ENCODE measurements at places on chromosomes 16 and 17.
A peak's percentile ranks its signal among the peaks of the same experiment; 100 is the strongest.

DNA sequence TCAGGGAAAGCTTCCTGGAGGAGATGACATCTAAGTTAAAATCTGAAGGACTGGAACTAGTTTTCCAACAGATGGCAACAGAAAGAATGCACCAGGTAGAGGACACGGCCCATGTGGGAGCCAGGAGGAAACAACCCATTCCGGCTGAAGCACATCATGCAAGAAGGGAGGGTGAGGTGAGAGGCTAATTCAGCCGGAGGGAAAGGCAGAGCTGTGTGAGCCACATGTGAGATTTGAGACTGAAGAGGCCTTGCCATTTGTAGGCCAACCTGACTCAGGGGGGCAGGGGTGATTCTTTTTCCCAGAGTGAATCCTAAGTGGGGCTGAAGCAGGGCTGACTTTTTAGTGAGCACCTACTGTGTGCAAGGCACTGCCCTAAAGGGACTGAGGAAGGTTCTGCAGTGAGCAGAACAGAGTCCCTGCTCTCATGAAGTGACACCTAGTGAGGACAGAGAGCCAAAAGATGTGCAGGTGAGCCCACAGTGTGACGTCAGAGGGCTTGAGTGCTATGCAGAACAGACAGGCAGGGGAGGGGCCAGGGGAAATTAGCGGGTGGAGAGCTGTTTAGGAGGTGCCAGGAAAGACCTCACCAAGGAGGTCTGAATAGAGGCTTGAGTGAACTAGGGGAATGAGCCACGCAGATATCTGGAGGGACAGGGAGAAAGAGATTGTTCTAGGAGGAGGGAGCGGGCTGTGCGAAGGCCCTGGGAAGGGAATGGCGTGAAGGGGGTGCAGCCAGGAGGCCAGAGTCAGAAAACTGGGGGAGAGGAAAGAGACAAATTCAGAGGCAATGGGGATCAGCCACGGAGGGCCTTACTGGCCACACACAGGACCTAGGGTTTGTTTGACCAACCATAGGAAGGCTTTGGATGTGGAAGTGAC, 19.8 kb upstream of the IL21R start:
- no peak for DNase-seq

- no peak for DNase-seq
Measured at GRCh38 chr16:84660973-84661372, 12.7 kb downstream of the KLHL36 start.

DNA sequence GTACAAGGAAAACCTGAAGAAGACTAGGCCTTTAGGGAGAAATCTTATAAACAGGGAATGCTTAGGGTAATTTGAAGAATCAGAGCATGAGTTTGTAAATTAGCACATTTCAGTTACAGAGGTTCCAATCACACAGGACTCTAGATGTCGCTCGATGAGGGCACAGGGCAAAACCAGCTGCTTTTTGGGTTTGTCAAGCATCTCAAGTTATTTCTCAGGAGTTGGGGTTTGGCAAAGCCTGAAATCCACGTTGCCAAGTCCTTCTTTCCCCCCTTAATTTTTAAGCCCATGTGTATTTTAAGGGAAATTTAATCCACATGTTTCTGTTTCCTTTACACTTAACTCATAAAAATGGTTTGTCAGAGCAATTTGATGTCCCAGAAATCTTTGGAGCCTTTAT, 146.9 kb downstream of the ANKFN1 start:
- no peak for DNase-seq

GRCh38 chr16:80440667-80441066, 100.1 kb upstream of the DYNLRB2 start:
- DNase-seq, result no peak

DNA sequence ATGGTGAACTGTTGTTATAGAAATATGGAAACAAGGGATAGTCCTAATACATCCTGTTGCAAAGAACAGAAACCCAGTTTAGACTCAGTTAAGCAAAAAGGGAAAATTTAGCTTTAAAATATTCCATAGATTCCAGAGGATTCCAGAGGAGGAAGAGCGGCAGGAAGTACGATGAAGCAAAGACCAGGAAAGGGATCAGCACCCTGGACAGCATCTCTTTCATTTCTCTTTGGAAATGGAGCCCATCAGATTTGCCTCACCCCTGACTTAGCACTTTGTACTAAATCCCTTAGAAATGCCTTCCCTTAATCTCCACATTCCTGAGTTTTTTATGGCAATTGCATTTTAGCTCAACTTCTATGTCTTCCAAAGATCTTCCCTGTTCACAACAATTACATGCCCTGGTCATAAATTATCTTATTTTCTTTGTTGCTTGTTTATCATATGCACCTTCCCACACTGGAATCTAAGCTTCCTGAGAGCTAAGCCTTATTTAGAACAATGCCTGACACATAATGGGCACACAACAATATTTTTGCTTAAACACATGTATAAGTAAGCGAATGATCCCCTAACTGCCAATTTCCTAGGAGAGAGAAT, 150.0 kb upstream of the RBFOX1 start:
- no peak for DNase-seq

DNA sequence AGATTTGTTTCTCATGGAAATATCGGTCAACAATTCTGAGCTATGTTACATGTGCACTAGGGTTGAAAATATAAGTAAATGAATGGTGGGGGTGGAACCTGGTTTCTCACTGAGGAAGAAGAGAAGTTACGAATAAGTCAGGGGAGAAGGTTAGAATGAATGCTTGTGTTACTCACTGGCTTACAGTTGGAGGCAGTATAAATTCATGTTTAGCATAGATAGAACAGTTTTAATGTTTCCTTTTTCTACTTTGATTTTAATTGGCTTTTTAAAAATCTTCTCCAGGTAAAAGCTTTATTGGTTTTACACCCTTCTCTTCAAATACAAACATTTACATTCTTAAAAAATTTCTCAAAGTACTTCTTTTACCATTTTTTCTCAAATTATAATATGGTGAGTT, 1113.7 kb downstream of the CDH11 start:
- no peak for DNase-seq

GRCh38 chr16:65975049-65975708, 391.3 kb upstream of the CDH5 start:
- peak; percentile 66 for DNase-seq

- no peak for DNase-seq
Measured at GRCh38 chr17:44293509-44294226, 14.7 kb upstream of the RUNDC3A start.

DNA sequence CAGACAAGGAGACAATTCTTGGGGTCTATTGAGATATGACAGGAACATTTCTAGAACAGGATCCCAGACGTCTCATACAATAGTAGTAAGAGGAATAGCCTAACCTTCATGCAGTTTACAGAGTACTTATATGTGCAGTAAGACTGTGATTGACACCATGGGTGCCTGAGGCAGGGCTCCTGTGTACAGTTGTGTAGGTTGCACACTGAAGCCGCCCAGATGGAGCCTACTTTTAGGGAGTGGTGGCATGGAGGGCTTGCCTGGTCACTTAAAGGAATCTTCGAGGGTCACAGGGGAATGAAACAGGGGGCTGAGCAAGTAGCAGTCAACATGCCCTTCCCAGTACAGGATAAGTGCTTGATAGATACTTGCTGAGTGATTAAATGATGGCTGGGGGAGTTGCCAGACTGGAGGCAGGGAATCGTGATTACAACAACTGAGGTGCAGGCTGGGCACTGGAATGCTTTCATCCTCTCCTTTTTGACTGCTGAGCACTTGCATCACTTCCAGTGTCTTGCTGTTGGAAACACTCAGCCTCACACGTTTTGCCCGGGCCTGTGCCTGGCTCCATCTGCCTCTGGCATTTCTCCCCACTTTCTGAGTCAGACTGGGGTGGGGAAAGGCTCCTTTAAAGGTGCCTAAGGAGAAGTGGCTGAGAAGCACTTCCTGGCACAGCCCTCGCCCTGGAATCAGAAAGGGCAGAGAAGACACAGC, 71.0 kb downstream of the COPRS start:
- no peak for DNase-seq

- DNase-seq, result no peak
Measured at GRCh38 chr16:21722771-21723455, 59.1 kb downstream of the OTOA start.

GRCh38 chr16:24524855-24525677, 14.3 kb upstream of the RBBP6 start:
- peak; percentile 33 for DNase-seq

DNA sequence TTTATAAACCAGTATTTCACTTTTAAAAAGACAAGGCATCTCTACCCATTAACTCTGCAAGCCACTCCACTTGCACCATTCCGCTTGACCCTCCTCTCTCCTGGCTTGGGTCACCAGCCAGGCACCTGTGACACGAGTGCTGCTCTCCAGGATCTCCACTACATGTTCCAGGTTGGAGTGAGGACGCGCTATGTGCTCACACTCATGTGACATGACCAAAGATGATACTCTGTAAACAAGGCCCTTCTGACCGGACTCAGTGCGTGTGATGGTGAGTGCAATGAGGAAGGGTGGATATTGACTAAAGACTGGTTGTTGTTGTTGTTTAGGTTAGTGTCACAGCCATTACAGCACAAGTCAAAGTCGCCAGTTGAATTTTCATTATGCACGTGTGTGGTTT, 192.7 kb downstream of the MRTFB start:
- DNase-seq, result no peak

DNA sequence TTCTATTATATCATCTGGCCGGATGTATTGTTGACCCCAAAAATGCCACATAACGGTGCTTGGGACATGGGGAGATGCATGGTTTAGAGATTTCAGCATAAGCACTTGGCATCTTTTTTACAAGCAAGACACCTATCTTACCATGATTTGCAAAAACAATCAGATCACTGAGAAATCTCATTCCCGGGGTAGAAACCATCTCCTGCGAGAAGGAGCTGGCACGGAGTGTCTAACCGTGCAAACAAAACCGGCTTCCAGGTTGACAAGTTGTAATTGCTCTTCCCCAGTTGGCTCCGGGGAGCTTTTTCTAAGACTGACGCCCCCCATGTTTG, 1.0 kb downstream of the SLC16A6 start:
- DNase-seq, result no peak

DNA sequence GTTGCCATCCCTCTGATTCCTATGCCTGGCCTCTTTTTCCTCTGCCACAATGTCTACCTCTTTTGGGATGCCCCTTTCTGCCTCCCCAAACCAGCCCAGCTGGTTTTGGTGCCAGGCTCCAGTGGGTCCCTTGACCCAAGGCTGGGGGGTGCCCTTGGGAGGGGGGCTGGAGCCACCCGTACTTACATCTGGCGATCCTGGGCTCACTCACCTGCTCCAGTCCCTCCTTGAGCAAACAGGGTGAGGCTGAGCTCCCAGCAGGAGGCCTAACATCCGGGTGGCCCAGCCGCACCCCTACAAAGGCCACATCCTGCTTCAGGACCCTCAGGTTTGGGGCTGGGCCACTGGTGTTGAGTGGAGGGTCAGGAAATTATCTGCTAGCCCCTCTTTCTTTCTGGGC, 1.2 kb downstream of the ERN2 start:
- DNase-seq, result no peak

GRCh38 chr17:48894886-48895285, 2.3 kb downstream of the ATP5MC1 start:
- DNase-seq, result no peak

GRCh38 chr16:47927330-47927729, 228.5 kb downstream of the ABCC12 start:
- DNase-seq, result no peak

DNA sequence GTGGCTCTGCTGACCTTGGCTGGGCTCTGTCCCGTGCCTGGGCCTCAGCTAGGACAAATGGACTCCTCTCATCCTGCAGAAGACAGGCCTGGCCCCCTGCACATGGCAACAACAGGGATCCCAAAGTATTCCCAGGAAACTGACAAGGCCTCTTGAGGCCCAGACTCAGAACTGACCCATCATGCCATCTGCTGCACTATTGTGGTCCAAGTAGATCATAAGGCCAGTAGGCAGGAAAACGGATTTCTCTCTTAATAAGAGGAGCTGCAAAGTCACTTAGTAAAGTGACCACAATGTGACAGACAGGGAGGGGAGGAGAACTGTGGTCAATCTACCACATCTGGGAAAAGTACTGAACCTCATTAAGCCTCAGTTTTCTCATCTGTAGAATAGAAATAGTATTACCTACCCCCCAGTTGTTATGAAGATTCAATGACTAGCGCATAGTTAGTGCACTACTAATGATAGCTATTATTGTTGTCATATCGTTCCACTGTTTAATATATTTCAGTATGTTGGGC, 62.1 kb upstream of the TNRC6A start:
- DNase-seq, result no peak

DNA sequence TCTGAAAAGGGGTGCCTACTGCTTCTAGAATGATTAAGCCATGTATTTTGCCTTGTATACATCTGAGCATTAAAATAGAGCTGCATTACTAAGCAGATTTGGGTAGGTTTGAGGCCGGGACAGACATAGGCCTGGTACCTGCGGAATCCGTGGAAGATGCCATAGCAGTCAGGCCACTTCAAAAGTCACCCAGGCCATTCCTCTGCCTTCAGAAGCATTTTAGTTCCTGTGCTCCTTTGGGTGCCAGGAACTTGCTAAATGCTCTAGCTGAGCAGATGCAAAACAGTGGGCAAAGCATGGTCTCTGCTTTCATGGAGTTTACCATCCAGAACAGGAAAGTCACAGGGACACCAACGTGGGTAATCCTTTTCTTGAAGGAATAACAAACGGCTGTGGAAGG, 5.7 kb upstream of the TMEM100 start:
- DNase-seq, result no peak

- peak; percentile 65 for DNase-seq
Measured at GRCh38 chr17:19010729-19011505, 6.4 kb upstream of the FAM83G start.

DNA sequence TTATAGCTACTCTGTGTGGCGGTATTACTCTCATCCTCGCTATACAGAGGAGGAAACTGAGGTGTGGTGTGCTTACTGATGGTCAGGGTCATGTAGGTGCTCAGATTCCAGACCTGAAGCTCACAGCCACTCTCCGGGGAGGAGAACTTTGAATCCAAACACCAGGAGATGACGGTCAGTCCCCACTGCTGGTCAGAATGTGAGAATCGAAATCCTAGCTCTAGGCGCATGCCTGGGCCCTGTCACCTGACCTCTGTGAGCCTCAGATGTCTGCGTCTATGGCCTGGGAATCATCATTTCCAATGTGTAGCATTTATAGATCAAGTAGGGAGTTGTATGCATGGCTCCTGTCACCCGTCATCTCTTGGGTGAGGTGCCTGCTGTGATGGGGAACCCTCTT, 317.4 kb downstream of the SNX29 start:
- DNase-seq, result no peak

DNA sequence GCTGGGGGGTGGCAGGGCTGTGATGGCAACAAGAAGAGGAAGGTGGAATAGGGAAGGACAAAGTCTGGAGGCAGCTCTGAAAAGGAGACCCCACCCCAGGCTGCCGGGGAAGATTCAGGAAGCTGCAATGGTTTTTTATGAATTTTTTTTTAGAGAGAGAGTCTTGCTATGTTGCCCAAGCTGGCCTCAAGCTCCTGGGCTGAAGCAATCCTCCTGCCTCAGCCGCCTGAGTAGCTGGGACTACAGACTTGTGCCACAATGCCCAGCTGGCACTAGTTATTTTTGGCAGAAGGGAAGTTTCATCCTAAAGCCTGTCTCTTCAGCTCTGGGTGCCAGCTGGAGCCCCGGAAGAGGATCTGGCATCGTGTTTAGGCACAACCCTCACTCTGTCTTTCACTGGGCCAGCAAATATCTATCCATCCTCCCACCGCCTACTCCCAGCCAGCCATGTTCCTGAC, 1.3 kb upstream of the CES3 start:
- DNase-seq, result no peak

- no peak for DNase-seq
Measured at GRCh38 chr16:6035161-6035560, 937.6 kb upstream of the EEF2KMT start.
